Omental fat pad (tissue), 4 donors: ENCODE measurements at places on chromosomes 11 and 22.

DNA sequence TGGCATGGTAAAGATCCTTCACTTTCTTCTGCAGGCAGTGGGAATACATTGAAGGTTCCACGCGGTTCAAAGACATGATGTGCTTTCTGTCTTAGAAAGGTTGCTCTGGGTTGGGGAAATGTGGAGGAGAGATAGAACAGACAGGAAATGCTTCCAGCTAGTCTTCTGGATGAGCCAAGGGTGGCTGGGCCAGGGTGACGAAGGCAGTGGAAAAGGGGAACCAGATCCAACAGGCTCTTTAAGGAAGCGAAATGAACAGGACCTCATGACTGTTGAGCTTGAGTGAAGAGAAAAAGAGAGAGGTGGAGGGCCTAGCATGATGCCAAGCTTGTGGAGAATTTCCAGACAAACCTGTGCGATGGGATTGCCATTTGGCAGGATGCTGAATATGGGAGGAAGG lies 56.4 kb upstream of the LMO1 start:
- DNase-seq: no peak

DNA sequence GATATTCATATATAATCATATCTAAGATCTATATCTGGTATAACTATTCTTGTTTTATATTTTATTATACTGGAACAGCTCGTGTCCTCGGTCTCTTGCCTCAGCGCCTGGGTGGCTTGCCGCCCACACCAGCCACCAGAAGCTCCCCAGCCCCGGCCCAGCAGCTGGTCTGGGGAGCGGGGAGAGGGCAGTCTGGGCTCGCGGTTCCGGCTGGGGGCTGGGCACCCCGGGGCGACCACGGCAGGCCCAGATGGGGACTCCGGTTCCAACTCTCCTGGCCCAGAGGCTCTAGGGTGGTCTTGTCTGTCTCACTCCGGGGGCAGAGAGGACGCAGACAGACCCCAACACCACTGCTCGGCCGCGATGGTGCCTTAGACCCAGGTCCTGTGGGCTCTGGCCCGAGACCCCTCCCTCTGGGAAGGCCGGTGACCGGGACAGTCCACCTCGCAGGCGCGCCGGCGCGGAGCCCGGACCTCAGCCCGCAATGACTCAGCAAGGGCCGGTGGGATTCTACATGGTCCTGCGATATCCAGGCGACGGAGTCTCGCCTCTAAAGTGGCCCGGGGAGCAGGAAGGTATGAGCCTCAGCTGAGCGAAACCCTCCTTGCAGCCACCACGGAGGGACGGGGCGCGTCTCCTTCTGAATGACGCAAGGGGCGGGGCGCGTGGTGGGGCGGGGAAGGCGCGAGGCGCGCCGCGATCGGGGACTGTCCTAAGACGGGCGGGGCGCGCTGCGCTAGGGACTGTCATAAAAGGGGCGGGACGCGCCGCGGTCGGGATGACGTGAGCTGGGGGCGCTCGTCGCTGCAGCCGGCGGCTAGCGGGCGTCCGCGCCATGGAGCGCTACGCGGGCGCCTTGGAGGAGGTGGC lies at the start of gene DGCR6:
TSS of gene DGCR6 (plus strand) at position 781 of the 870 bp plus-strand sequence. CDS start at position 836, 55 bp downstream.
- DNase-seq: no peak

GRCh38 chr11:43819926-43820325 lies 60.7 kb upstream of the ALKBH3 start:
- DNase-seq: no peak

DNA sequence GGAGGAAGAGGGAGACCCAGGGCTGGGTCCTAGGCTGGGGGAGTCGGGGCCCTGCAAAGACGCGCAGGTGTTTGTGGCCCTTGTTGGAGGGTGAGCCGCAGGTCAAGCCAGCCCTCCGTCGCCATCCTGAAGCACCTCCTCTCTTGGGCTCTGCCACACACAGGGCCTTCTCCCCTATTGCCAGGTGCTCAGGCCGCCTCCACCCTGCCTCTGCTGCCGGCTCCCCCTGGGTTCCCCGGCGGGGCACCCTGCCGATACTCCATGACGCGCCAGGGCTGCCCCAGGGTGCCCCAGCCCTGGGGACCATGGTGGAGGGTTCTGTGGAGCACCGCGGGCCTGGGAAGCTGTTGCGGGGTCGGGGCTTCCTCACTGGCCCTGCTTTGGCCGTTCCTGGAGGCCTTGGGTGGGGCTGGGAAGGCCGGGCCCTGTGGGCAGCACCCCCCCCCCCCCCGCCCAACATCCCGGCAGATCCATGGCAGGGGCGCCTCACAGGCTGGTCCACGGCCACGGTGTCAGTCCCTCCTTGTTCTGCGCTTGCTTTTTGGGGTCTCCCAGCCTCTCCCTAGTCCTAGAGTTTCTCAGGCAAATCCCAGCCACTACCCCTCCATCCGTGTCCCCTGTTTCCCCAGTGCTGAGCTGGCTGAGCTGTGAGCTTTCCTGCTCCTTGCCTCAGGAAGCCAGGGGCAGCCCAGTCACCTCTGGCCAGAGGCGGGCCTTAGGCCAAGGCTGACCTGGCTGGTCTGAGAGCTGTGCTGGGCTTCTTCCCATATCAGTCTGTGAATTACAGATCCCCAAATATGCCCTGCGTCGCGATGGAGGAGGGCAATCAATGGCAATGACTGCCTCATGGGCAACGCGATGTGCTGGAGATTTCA lies 2.3 kb upstream of the ADORA2A start:
- DNase-seq: no peak

GRCh38 chr11:125214601-125215565 lies 50.3 kb downstream of the PKNOX2 start:
- DNase-seq: no peak
